ENCODE measurements at places on chromosomes 7 and 10.
A peak's percentile ranks its signal among the peaks of the same experiment; 100 is the strongest.

GRCh38 chr10:132387764-132388210 is 9.2 kb upstream of the PWWP2B start:
- peak; percentile 10 for DNase-seq

DNA sequence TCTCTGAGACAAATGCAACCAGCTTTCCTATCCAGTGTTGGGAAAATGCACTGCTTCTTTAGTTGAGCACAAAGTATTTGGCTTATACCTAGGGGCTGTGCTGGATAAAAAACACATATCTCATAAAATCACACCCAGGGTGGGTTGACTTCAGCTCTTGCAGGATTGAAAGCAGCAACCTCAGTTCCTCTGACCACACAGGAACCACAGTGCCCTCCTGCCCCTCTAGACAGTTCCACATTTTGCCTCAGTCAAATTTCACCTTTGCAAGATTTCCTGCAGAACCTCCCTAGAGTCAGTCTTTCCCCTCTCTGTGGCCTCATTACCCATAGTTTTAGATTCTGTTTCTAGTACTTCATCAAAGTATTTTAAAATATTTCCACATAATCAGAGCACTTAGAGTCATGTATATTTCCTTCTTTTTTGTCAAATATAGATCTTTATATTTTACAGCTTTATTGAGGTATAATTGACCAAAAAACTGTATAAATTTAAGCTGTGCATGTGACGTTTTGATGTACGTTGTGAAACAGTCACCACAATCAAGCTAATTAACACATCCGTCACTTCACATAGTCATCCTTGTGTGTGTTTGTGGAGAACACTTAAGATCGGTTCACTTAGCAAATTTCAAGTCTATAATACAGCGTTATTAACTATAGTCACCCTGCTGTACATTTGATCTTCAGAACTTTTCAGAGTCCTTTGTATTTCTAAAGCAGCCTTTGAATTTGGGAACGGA is 37.0 kb upstream of the EGR2 start:
- DNase-seq = no peak

DNA sequence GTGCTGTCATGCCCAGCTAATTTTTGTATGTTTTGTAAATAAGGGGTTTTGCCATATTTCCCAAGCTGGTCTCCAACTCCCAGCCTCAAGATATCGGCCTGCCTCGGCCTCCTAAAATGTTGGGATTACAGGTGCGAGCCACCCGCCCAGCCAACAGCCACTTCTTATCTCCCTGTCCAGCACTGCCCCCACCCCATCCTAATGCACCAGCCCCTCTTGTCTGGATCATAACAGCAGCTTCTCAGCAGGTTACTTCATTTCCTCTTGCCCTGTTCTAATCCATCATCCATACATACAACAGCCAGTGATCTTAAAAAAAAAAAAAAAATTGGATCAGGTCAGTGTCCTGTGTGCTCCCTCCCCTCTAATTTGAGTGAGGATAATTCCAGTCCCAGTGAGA is 12.8 kb upstream of the FRAT2 start:
- DNase-seq = peak; percentile 11

DNA sequence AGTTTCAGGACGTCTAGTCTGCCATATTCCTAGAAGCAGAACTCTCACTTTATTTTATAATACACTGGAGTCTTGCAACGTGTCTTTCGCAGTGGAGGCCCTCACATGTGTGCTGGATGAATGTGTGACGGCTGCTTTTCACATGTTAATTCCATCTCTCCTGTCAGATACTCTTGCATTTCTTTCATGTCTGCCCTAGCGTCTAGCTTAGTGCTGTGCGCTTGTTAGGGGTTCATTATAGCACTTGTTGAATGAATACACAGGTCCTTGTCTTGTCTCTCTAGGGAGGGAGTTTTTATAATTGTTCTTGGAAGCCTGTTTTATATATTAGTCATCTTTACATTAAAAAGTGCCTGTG is 94.4 kb downstream of the MAP3K8 start:
- no peak for DNase-seq

DNA sequence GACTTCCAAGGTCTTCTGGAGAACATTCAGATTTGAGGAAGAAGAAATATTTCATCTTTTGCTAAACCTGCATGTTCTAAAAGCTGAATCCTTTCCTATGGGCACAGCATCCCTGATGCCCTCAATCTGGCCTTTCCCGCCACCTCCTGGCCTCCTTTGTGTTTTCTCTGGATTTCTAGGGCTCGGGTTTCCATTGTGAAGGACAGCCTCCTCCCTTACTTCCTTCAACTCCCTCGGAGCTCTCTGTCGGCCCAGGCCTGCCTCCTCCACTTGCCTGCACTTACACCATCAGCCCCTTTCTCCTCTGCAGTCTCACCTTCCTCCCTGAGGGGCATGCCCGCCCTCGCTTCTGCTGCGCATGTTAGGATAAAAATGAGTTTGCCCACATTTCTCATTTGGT is 75.4 kb downstream of the WIPF3 start:
- DNase-seq = no peak

DNA sequence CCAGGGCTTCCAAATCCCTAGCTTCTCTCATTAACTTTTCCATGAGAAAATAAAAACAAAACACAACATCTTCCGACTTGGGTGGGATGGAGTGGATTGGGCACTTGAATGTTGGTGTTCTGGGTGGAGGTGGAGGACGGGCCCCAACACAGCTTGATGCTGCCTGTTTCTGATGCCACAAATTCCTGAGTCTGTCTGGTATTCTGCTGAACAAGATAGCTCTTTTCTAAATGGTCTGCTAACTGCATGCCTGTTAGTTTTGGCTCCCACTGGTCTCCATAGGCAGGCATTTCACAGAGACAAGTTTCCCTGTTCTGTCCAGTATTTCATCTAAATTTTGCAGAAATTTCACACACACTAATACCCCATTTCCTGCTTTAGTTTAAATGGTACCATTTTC is 160.9 kb upstream of the FZD8 start:
- DNase-seq = no peak

- peak; percentile 47 for DNase-seq
These were observed 96.4 kb upstream of the CACNA2D1 start for GRCh38 chr7:82539969-82540368.

GRCh38 chr7:32516551-32517100 is 21.3 kb downstream of the AVL9 start:
- DNase-seq = no peak

DNA sequence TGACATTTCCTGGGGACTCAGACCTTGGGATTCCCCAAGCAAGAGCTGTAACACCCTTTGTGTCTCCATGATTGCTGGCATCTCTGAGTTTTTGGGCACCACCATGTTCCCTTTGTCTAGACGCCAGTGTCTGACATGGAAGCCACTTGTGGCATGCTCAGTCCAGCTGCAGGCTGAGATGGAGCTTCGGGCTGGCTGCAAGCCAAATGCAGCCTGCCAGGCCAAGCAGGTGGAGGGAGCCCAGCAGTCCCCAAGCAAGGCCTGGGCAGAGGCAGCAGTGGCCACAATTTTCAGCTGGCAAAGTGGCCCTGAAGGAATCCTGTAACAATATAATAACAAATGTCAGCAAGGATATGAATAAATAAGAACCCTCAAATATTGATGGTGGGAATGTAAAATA is 86.2 kb upstream of the ABCB5 start:
- no peak for DNase-seq

GRCh38 chr7:133805426-133805825 is 321.7 kb upstream of the LRGUK start:
- DNase-seq = no peak

GRCh38 chr7:5282543-5283316 is at the start of gene SLC29A4:
SLC29A4 (plus strand) TSS chr7:5282943; CDS start chr7:5287817, 4,874 bp downstream.
- DNase-seq = no peak

GRCh38 chr7:77458786-77459185 is 42.6 kb upstream of the GSAP start:
- no peak for DNase-seq

- peak; percentile 80 for DNase-seq
These were observed at the start of gene MLXIPL for GRCh38 chr7:73623798-73624668. MLXIPL (minus strand) TSS chr7:73624522; CDS start chr7:73624492, 30 bp downstream.

Measured in NCI-H2227 treated with DMSO at 0.1 percent for 48 hours (cell line).